ENCODE measurements at places on chromosomes 5 and 9.

DNA sequence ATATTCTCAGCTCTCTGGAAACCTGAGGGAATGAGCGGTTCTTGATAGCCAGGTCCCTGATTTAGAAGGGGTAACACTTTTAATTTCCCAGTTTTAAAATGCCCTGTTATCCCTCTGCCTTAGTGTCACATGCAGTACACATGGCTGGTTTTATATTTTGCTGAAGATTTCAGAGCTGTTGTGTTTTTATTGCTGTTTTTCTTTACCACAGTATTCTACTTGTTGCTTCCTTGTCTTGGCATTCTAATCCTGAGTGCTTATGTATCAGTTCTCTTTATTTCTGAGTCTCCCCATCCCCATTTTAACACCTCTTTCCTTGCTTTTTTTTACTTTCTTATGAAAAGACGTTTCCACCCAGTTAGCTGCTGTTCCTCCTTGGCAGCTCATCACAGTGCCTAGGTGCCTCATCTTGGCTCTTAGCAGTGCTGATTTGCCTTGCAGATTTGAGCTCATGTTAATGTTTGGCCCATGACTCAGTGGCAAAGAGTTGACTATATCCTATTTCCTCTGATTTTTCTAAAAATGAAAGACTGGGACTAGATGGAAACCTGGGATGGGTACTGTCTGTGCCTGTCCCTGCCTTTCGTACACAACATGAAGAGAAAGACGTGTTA, 3.7 kb downstream of the MTRR start:
- no peak for DNase-seq

GRCh38 chr9:122860319-122861142, 32.1 kb upstream of the PDCL start:
- DNase-seq: no peak

DNA sequence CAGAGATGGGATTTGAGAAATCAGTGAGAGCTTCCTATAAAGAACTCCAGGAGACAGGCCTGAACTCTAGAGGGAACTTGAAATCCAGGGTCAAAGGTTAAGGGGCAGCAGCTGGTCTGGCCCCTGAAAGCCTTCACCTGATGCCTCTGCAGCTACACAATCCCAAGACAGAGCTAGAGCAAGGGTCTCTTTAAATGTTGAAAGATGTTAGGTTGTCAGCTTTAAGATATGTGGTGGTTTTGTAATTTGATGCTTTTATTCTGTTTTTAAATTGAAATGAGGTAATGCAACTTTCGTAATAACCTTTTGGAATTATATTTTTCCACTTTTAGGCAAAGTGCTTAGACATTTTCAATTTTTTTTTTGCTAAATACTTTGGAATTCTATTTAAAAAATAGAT, 2.4 kb downstream of the SOWAHA start:
- no peak for DNase-seq

- DNase-seq: no peak
These were observed 62.2 kb downstream of the RNF38 start for GRCh38 chr9:36337865-36338264.

Measured in eye (tissue), 1 donor.